ENCODE measurements at places on chromosomes 11 and 22.

GRCh38 chr11:25970726-25971508, 361.0 kb upstream of the ANO3 start:
- DNase-seq = no peak

DNA sequence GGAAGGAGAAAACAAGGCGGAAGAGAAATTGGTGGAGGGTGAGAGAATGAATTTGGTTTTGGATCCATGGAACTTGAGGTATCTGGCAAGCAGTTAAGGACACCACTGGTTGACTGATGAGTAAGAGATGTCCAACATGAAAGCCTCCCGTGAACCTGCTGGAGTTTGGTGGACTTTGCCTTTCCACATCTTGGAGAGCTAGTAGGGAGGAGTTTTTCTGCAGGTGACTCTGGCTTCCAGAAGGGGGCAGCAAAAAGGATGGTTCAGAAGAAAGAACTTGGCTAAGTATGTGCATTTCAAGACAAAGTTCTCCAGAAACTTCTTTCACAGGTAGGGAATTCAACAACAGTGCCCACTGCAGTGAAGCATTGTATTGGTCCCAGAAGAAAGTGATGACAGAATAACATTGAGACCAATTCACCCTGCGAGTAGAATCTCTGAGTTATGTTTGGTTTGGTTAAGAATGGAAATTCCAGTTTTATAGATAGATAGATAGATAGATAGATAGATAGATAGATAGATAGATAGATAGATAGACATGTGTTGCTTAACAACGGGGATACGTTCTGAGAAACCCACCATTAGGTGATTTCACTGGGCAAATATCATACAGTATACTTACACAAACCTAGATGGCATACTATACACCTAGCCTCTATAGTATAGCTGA, 28.5 kb downstream of the DCDC1 start:
- peak; percentile 12 for DNase-seq

DNA sequence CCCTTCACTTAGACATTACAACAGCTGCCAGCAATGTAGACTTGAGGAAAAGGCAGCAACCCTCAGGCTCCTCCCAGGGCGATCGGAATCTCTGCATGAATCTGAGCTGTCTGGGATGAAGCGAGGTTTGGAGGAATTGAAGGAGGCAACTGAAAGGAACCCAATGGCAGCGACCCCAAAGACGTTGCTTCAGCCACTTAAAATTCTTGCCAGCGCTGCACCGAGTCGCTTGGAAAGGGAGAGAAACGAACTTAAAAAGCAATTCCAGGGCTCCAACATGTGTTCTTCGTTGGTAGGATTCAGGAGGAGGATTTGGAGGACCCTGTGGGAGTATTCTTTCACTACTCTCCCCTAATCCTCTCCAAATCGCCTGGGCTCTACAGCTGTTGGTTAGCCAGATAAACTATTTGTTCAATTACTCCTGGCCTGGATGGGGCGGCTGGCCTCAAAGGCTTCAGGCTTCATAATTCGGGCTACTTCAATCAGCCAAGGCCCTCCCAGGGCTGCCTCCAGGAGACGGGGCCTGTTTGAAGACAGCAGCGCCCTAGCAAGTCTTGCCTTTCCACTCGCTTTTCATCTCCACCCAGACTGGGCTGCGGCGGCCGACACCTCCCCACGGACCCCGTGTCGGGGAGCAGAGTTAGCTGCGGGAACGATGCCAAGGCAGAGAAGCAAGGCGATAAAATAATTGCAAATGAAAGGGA, 72.4 kb upstream of the TMEM45B start:
- DNase-seq = no peak

DNA sequence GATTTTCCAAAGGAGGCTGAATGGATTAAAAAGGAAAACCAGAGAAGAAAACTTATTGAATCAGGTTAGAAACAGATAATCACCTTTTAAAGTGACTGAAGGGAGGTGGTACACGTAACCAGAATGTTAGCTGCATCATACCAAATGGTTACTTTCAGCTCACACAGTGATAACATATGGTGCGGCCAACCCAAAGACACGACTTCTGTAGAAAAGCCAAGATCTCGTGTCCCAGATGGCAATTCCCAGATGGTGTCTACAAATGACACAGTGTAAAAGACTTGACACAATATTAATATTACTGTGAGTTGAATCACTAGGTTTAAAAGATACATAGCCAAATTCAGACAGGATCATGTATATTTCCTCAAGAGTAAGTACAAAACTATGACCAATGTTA, 5.2 kb downstream of the PPP2R1B start:
- no peak for DNase-seq

- DNase-seq = no peak
These were observed 34.0 kb upstream of the TRPC6 start for GRCh38 chr11:101617735-101618332.

DNA sequence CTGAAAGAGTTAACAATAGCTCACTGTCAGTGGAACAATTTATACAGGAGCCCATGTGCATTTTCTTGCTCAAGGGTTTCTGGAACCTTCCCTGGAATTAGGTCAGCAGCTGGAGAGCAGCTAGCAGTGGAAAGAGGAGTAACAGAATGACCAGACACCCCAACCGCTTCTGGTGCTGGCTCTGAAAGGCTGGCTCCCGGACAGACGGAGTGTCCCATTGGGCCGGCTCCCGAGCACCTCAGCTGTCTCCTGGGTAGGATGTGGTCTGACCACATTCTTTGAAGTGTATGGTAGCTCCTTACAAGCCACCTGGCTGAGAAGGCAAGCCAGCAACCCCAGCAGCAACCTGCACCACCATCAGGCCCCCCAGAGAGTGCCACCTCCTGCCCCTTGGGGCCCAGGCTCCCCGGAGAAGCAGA, 44.7 kb downstream of the ABTB2 start:
- no peak for DNase-seq

DNA sequence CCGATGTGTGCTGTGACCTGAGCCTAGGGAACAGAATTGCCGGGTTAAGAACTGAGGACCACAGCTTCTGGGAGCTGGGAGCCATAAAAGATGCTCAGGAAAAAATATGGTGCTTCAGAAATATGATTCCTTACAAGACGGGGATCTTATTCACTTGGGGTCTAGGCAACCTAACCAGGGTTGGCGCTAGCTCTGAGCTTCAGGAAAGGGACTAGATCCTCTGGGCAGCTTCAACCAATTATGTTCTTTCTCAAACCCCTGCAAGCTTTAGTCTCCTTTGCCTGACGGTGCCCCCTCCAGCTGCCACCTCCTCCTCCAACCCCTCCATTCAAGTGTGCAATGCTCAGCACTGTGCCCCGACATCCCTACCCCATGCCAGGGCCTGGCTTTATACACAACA, 634.1 kb upstream of the CADM1 start:
- no peak for DNase-seq

GRCh38 chr11:47387944-47388696, 9.8 kb upstream of the SPI1 start:
- DNase-seq = no peak

DNA sequence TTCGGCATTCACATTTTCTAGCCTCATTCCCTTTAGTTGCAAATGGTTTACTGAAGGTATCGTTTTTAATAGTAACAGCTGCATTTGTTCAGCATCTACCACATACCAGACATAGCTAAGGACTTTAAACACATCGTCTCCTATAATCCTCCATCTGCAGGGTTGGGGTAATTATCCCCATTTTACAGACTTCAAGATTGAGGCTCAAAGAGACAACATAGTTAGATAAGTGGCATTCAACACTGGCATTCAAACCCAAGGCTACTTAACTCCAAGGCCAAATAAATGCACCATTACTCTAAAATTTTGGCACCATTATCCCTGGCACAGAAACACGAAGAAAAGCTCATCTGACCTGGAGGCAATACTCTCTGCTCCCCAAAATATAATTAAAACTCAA, 28.5 kb downstream of the SMCO4 start:
- no peak for DNase-seq

- DNase-seq = no peak
These were observed 13.2 kb downstream of the TKFC start for GRCh38 chr11:61345954-61346843.

GRCh38 chr22:44460691-44461375, 37.2 kb downstream of the RTL6 start:
- no peak for DNase-seq

- DNase-seq = no peak
These were observed 87.2 kb downstream of the MYO18B start for GRCh38 chr22:25829237-25829636.

GRCh38 chr22:37609240-37610152, 862 bp downstream of the GGA1 start:
- DNase-seq = no peak

GRCh38 chr11:94727819-94728218, 40.3 kb upstream of the AMOTL1 start:
- no peak for DNase-seq

GRCh38 chr11:34984514-34984913, 68.1 kb downstream of the PDHX start:
- DNase-seq = no peak

- no peak for DNase-seq
These were observed 126.0 kb downstream of the CTTN start for GRCh38 chr11:70524096-70524922.

DNA sequence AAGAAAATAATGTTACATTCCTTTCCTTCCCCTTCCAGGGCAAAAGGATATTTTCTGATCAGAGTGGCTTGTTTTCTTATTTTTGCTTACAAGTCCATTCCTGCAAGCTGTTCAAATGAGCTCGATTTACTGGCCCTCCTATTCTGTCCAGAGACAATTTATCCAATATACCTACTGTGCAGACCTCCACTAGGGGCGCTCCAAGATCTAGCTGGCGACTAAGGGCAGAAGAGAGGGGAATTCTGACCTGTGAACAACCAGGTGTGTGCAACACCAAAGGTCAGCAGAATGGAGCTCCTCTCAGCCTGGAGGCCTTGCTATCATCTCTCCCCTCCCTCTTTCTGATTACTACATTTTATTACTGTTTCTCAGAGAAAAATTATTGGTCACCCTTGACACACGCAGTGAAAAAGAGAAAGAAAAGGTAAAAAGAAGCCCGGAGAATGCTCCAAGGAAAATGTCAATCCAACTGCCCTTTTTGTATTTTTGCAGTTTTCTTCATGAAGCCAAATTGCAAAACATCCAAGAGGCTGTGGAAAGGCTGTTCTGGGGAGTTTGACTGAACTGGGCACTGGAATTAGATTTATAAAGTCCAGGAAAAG, 3.2 kb downstream of the SEZ6L start:
- DNase-seq = peak; percentile 45

DNA sequence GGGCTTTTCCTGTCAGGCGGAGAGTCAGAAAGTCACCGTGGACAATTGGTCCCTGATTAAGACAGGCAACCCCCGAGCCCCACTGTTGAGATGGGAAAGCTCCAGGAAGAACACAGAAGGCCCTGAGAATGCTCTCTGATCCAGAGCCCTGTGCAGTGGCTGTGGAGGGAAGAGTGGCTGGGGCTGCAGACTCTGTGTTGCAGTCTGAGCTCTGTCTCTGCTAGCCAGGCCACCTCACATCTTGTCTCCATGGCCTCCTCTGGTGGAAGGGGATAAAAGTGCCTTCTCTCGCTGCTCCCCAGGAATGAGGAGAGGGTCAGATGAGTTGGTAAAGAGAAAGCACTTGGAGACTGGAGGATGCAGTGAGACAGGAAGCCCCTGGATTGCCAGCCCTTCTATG, 141.2 kb downstream of the CEP164 start:
- no peak for DNase-seq

GRCh38 chr11:33490842-33491370, 209.7 kb downstream of the C11orf91 start:
- no peak for DNase-seq

DNA sequence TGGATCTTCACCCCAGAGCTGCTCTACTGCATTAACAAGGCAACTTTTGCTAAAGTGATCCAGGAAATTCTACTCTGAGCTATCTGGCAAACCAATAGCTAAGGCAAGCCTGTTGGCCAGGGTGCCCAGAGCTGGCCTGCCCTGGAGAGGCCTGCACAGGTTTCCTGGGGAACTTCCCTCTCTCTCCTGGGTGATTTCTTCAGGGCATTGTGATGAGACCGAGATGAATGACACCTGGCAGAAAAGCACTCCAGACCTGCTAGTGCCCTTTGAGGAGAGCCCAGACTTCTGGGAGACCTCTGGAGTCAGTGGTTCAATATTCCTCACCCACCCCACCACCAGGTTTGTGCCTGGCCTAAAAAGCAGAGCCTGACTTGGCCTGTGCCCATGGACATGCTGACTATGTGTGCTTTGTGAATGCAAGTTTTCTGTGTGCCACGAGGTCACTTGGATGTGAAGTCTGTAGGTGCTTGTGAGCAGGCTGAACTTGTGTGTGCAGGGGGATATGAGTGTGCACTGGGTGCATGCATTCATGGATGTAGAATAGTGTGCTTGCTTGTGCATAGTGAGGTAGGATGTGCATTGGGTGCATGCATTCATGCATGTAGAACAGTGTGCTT, 4.4 kb upstream of the APLNR start:
- no peak for DNase-seq

GRCh38 chr11:8870411-8871170, 40.4 kb upstream of the AKIP1 start:
- peak; percentile 37 for DNase-seq

GRCh38 chr11:59097113-59097708, 9.8 kb upstream of the FAM111B start:
- DNase-seq = peak; percentile 59

GRCh38 chr11:93614173-93614722, 47.2 kb upstream of the CEP295 start:
- peak; percentile 3 for DNase-seq

- no peak for DNase-seq
These were observed 24.7 kb downstream of the LUZP2 start for GRCh38 chr11:24521601-24522000.

DNA sequence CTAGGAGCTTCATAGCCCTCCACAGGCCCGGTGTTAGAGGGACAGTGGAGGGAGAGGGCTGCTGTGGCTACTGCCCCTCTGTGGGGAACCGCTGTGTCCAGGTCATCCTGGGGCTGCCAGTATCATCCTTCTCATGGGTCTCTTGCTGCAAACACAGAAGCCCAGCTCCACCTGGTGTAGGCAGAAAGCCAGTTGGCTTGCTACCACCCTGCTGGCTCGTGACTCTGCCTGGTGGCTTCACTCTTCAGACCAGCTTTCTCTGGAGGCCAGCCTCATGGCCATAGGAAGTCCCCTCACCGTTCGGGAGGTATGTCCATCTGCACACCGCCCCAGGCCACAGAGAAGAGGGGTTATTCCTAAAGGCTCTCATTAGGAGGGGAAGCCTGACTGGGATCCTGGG, 19.4 kb upstream of the SUSD2 start:
- no peak for DNase-seq

GRCh38 chr22:21041937-21042336, 3.8 kb upstream of the LRRC74B start:
- DNase-seq = no peak

DNA sequence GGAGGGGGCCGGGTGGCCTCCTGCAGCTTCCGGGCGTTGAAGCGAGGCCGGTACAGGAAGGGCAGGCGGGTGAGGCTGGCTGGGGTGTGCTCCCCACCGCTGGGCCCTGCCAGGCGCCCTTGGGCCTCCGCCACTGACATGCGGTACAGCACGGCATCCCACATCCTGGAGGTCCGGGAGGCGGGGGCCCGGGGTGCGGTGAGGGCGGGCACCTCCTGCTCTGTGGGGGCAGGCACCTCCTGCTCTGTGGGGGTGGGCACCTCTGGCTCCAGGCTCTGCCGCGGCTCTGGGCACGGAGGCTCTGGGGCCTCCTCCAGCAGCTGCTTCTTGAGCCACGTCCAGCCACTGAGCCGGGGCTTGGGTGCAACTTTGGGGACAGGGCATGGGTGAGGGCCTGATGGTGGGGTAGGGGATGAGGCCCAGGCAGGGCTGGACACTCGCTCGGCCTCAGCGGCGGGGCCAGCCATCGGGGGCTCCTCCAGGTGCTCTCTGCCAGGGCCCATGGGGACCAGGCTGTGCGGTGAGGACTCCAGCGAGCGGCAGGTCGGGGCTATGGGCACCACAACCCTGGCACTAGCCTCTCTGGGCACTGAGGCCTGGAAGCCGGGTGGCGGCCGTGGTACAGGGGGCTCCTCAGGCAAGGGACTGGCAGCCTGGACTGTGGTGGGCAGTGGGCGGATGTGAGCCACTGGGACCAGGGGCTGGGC, 2.3 kb downstream of the PRR33 start:
- DNase-seq = peak; percentile 84

Data from activated CD4-positive, alpha-beta T cell treated with anti-CD3 and anti-CD28 coated beads, Interleukin-2, amount 50 U/mL, for 16 hours (primary cell).